ENCODE measurements at places on chromosomes 7 and 10. TPM values are rescaled to one million over a fixed set of nuclear protein-coding genes. Genes with fewer than 3 reads are reported as not detected.

Gene FAM25A
- not detected for total RNA-seq

Gene STAG3
- 0.52 TPM for total RNA-seq

Gene MBLAC1
- total RNA-seq, result 1.0 TPM

Gene RNF148
- 0.52 TPM for total RNA-seq

Gene CPA5
- total RNA-seq, result not detected

Gene CALY
- not detected for total RNA-seq

Gene CNTNAP2
- total RNA-seq, result 14.1 TPM

Gene CUZD1
- 0.52 TPM for total RNA-seq

Gene PRDX3
- 89.2 TPM for total RNA-seq

Gene LHFPL3
- total RNA-seq, result not detected

Gene HMX2
- total RNA-seq, result not detected

Gene C10orf62
- under 0.01 TPM for total RNA-seq

Gene PMPCB
- 53.8 TPM for total RNA-seq

Gene CALML5
- not detected for total RNA-seq

Gene MSMB
- total RNA-seq, result not detected

Gene ARHGEF35
- total RNA-seq, result 1.6 TPM

Gene TDRD1
- total RNA-seq, result 0.52 TPM

Gene PLXNA4
- 2.1 TPM for total RNA-seq

Gene CYP2C19
- total RNA-seq, result not detected

Gene FZD1
- total RNA-seq, result 11.5 TPM

Gene RBP4
- total RNA-seq, result 12.5 TPM

Gene VWDE
- 0.52 TPM for total RNA-seq

Gene SHTN1
- total RNA-seq, result 1.6 TPM

Gene CALML3
- total RNA-seq, result not detected

Gene SPACDR
- not detected for total RNA-seq

Gene NDUFB2
- 38.1 TPM for total RNA-seq

Gene NYAP1
- 3.1 TPM for total RNA-seq

Gene NME8
- not detected for total RNA-seq

Gene ASB10
- total RNA-seq, result 3.7 TPM

Gene SLC26A5
- not detected for total RNA-seq

Gene RBM20
- 6.3 TPM for total RNA-seq

Gene HSPA12A
- 8.4 TPM for total RNA-seq

Gene NUDT13
- 2.1 TPM for total RNA-seq

Gene ELFN1
- total RNA-seq, result 1.6 TPM

Gene HDAC9
- total RNA-seq, result 52.7 TPM

Gene CXCL12
- total RNA-seq, result 83.5 TPM

Gene FOXI2
- not detected for total RNA-seq

Gene ADAP1
- total RNA-seq, result 1.0 TPM

Gene ANKRD7
- total RNA-seq, result 3.1 TPM

Gene THSD7A
- 4.7 TPM for total RNA-seq

Gene HYAL4
- under 0.01 TPM for total RNA-seq

Gene FANK1
- not detected for total RNA-seq

Gene IL6
- total RNA-seq, result not detected

Gene C10orf90
- total RNA-seq, result under 0.01 TPM

Gene PDE1C
- 2.1 TPM for total RNA-seq

Gene FAM221A
- 0.52 TPM for total RNA-seq

Gene ACTL6B
- total RNA-seq, result not detected

Gene GRM3
- total RNA-seq, result under 0.01 TPM

Gene TNPO3
- 45.9 TPM for total RNA-seq

Gene ADAM22
- total RNA-seq, result 9.9 TPM

Gene VSTM4
- total RNA-seq, result 40.7 TPM

Gene ST8SIA6
- 0.52 TPM for total RNA-seq
